ENCODE measurements at places on chromosomes 6 and 20.

DNA sequence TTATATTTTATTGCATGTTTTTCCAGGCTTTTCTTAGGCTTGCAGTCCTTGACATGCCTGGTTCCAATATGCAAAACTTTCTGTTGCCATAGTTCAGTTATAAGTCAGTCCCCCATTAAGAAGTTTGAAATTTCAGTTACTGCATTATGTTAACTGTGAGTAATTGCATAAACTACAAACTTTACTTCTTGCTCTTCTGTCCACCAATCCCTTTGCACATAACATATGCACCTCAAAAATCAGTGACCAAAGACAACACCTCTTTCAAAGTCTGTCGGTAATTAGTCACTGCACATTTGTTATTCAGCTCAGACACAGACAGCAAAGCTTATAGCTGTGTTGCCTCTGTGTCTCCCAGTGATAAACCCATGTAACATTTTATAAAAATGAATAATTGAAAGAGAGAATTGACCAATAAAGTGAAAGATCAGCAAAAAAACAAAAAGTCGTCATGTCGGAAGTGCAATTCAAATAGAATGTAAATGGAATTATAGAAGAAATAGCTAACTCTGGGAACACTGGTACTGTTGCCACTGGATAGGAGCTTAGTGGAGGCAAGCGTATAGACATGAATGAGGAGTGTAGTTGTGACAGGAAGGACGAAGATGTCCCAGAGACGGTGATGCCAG lies 50.3 kb upstream of the BTBD3 start:
- DNase-seq = no peak

DNA sequence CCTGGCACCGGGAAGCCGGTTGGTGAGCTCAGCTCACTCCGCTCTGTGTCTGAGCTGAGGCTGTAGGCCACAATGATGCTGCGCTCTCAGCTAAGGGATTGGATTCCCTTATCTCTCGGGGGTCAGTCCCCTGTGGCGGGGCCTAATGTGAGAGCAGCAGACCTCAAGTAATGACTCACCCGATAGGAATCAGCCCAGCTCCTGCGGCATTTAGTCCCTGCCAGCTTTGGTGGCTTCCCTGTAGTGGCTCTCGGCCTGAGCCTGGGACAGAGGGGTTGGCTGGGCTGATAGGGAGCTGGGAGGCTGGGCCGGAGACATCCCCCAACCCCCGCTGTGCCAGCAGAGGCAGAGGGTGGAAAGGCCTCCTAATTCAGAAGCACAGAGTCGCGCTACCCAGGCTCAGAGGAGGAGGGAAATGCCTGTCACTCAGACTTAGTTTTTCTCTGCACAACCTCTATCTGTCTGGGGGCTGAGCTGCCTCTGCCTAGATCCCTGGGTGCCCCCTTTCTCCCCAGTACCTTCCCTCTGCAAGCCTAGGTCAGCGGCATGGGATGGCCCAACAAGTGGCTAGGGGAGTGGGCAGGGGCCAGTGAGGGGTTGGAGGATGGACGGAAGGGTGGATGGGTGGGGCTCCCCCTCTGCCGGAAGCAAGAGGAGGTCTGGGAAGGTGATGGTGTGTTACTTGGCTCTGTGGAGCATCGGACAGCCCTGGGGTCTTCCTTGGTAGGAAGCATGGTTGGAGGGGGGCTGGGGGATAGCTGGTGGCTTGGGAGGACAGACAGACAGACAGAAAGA lies 92.2 kb downstream of the CDH22 start:
- DNase-seq = no peak

DNA sequence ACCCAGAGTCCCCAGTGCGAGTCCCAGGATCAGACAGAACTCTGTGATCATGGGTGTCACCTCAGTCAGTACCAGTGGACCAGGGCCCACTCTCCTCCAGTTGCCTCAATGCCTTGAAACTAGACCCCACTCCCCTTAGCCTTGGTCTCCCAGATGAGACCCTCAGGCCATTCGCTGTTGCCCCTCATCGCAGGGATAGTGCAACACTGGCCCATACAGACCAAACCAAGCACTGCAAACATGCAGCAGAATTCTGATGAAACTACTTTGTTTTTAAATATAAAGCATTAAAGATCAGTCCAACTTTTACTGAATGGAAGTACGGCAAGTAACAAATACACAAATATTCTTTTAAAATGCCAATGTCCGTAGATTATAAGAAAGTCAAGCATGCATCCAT lies 101.2 kb upstream of the NT5E start:
- no peak for DNase-seq

GRCh38 chr6:49401063-49401462 lies 62.0 kb downstream of the MMUT start:
- no peak for DNase-seq

DNA sequence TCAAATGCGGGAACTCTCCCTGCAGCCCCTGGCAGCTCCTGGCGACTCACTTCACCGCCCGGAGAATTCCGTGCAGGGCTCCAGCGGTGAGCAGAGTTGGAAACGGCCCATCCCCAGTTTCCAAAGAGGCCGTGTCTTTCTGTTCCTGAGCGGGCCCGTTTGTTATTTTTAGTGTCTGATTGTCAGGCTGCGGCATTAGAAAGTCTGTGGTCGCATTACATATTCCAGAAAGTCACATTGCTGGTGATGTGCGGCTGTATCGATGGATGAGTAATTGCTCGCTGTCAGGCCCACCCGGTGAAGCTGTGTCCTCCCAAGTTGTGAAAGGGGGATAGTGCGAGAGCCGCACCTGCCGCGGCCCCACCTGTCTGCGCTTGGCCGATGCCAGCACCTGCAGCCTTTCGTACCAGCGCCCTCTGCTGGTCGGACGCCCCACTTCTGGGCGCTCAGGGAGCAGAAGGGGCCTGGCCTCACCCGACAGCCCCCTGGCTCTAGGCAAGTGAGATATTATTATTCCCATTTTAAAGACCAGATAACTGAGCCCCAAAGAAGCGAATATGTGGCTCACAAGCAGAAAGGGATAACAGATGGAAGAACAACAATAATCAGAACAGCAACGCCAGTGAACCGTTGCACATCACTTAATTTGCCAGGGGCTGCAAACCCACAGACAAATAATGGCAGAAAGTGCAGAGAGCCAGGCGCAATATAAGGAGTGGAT lies 244.9 kb downstream of the TSHZ2 start:
- peak; percentile 81 for DNase-seq

GRCh38 chr20:39269493-39270217 lies 307.5 kb downstream of the DHX35 start:
- no peak for DNase-seq

GRCh38 chr20:62118113-62119043 lies 3.9 kb upstream of the LSM14B start:
- DNase-seq = no peak

DNA sequence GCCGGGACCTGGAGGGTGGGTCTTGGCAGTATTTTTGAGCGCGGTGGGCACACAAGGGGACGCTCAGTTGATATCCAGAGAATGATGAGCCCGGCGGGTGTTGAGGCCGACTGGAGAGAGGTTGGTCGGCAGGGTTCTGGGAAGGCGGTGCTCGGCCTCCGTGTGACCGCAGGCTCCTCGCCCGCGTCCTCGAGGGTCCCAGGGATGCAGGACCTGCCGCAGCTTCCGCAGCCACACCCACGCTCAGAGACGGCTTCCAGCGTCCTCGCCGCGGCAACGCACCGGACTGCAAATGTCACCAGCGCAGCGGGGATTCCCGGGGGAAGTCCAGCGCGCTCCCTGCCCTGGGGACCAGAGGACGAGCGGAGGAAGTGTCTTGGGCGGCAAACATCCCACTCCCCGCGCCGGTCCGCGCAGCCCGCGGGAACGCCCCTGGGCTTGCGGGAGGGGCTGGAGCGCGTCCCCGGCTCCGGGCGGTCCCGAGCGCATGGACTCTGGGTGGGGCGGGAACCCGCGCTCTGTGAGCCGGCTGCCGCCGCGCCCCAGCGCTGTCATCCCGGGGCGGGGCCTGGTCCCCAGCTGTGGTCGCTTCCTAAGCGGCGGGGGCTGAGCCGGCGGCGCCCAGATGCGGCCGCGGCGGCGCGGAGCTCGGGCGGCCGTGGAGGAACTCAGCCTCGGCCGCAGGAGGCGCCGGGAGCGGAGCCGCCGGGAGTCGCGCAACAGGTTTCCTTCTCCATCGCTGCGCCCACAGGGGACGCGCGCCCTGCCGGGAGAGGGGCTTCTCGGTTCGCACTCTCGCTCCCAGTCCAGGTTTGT lies at the start of gene STX11:
Gene STX11 (plus strand): TSS at position 624 of the 816 bp plus-strand sequence. CDS start 36,111 bp downstream, outside the sequence.
- DNase-seq = peak; percentile 63

GRCh38 chr6:170276369-170277057 lies 14.4 kb downstream of the DLL1 start:
- no peak for DNase-seq

DNA sequence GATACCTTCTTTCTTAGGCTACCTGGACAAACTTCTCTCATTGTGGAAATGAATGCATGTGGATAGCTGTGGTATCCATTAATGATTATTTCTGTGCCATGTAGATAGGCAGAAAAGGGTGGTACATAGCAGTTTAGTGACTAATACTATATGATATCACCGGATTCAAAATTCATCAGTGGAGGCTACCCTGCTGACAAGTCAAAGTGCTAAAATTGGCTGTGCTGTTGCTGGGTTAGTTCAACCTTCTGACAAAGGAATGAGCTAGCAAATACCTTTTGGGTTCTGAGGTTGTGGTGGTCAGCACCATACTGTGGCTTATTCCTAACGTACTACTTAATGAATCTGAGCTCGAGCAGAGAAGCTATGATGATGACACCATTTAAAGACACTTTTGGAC lies 109.1 kb downstream of the TFAP2B start:
- no peak for DNase-seq

DNA sequence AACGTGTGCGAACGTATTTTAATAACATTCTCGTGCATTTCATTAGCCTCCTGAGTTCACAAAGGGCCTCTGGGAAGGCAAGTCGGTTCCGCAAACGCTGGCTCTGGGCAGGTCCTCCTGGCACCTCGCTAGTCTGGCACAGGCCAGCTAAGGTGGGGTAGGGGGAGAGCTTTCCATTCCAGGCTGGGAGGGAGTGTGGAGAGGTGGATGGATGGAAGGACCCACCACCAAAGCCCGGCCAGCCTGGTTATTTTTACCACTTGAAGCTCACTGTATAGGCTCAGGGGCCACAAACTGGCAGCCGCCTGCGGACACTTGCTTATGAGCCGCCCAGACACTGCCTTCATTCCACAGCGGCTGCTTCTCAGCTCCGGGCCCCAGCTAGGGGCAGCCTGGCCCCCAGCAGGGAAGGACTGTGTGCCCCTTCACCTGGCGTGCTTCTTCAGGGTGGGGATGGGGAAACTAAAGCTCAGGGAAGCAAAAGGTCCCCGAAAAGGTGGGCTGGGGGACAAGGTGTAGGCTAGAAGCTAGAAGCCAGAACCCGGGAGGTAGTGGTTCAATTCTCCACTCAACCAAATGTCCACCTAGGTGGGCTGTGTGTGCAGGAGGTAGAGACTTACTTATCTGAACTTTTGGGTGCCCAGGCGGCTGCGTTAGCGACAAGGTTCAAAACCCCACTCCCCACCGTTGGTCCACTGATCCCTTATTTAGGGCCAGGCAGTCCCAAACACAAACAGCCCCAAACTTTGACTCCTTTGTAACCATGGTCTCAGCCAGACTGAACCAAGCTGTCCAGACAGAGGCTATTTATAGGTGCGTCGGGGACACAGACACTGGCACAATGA lies 1.7 kb downstream of the PMEPA1 start:
- no peak for DNase-seq

DNA sequence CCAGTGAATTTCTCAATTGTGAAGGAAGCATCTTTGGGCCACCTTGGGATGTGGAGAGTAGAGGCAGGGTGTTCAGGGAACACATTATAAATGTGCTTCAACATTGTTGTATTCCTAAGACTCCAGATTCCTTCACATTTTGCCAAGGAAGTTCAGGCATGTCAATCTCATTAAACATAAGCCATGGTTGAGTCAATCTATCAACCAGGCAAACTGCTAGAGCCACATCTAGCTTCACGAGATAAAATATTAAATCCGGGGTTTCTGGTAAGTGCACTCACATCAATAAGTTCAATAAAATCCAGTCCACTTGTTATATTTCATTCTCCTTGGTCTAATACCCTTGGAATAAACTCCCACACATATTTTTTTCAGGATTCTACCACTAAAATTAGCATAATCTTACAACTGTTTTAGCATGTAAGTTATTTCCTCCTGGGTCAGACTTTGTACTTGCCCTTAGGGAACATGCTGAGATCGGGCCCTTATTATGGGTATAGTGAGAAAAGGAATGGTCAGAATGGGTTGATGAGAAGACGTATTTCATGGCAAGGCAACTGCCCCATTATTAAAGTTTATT lies 93.6 kb downstream of the ADTRP start:
- no peak for DNase-seq

Data from stimulated activated CD4-positive, alpha-beta T cell treated with anti-CD3 and anti-CD28 coated beads, Interleukin-2, amount 100 ng/mL, for 4 hours (primary cell).